Posterior cingulate gyrus (tissue), 11 donors: ENCODE measurements at places on chromosomes 11 and 22.

DNA sequence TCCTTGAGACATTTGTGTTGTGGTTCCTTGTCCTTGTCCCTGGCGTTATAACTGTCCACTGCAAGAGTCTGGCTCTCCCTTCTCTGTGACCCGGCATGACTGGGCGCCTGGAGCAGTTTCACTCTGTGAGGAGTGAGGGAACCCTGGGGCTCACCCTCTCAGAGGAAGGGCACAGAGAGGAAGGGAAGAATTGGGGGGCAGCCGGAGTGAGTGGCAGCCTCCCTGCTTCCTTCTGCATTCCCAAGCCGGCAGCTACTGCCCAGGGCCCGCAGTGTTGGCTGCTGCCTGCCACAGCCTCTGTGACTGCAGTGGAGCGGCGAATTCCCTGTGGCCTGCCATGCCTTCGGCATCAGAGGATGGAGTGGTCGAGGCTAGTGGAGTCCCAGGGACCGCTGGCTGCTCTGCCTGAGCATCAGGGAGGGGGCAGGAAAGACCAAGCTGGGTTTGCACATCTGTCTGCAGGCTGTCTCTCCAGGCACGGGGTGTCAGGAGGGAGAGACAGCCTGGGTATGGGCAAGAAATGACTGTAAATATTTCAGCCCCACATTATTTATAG, 23.0 kb downstream of the MYBPC3 start:
- peak; percentile 37 for DNase-seq

GRCh38 chr22:25726241-25726640, 15.7 kb upstream of the MYO18B start:
- no peak for DNase-seq

DNA sequence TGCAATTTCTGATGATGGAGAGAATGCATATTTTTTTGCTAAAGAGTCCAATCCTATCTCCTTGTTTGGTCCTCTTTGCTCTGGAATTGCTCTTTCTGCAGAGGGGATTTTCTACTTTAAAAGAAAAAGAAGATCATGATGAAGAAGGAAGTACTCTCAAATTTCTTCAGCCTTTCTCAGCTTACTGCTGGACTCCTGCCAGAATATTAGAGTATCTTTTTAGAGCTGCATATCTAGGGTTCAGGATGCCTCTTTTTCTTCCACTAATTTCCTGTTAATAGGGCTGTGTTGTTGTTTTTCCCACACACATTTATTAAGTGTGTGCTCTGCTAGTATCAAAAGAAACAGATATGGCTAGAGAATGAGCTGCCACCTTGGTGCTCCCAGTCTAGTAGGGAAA, 18.2 kb downstream of the UBASH3B start:
- no peak for DNase-seq

DNA sequence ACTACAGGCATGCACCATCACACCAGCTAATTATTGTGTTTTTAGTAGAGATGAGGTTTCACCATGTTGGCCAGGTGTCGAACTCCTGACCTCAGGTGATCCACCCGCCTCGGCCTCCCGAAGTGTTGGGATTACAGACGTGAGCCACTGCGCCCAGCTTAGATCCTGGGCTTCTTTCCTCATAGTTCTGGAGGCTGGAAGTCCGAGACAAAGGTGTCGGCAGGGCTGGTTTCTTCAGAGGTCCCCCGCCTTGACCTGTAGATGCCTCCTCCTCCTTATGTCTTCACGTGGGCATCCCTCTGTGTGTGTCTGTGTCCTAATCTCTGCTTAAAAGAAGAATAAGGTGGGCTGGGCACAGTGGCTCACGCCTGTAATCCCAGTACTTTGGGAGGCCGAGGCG, 44.2 kb upstream of the FBLN1 start:
- DNase-seq: no peak

- no peak for DNase-seq
These were observed 3.9 kb downstream of the DBX1 start for GRCh38 chr11:20156280-20156875.

- no peak for DNase-seq
These were observed 15.6 kb downstream of the SUN2 start for GRCh38 chr22:38740116-38740723.

DNA sequence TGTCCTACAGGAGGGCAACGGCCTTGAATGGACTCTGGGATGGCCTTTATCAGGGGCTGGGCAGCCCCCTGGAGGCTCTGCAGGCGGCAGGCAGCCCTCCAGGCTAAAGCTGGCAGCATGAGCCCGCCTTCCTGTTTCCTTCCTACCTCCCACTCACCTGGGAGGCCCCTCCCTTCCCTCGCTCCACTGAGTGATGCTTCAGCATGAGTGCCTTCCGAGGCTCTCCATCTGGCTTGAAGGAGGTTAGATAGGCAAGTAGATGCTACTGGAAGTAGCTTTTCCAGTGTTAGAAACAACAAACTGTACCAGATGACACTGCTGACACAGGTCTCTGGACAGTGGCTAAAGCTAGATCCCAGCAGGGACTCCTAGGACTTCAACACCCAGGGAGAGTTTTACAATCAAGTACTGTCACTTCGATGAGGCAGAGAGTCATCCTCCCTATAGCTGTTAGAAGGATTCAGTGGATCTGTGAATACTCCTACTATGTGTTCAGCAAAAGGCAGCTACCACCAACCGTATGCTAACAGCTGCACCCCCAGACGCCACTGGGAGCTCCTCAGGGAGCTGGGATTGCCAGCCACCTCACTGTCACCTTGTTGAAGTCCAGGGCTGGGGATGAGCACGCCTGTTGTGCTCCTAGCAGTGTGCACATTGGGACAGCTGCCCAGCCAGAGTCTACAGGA, 4.1 kb upstream of the SLC25A1 start:
- DNase-seq: peak; percentile 36

DNA sequence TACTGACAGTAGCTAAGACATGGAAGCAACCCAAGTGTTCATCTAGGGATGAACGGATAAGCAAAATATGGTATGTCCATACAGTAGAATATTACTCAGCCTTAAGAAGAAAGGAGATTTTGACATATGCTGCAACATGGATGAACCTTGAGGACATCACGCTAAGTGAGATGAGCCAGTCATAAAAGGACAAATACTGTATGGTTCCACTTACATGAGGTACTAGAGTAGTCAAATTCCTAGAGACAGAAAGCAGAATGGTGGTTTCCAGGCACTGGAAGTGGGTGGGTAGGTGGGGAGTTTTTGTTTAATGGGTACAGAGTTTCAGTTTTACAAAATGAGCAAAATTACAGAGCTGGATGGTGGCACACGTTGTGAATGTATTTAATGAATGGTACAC, 18.1 kb downstream of the CHST1 start:
- no peak for DNase-seq
